Tongue (tissue), 3 donors: ENCODE measurements at places on chromosomes 16 and 17.

GRCh38 chr16:27315333-27316037, 1.7 kb downstream of the IL4R start:
- DNase-seq = no peak

GRCh38 chr17:48148854-48149786, 41.6 kb downstream of the SNX11 start:
- peak; percentile 37 for DNase-seq

- no peak for DNase-seq
Measured at GRCh38 chr16:14289692-14290340, 218.7 kb downstream of the MRTFB start.

DNA sequence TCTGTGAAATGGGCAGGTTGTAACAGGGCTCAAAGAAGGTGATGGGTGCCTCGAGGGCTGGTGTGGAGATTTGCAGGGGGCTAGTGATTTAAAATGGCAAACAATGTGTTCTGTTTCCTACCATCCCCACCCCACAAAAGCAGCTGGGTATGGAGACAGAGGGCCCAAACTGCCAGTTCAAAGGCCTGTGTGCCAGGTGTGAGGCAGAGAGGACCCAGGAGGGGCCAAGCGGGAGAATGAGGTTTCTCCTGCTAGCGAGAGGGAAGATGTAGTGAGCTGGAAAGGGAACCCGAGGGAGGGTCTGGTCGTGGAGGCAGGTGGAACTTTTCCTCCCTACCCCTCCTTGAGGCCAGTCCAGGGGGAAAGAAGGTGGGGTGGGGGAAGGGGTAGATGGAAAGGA, 39.4 kb downstream of the LAT start:
- no peak for DNase-seq

DNA sequence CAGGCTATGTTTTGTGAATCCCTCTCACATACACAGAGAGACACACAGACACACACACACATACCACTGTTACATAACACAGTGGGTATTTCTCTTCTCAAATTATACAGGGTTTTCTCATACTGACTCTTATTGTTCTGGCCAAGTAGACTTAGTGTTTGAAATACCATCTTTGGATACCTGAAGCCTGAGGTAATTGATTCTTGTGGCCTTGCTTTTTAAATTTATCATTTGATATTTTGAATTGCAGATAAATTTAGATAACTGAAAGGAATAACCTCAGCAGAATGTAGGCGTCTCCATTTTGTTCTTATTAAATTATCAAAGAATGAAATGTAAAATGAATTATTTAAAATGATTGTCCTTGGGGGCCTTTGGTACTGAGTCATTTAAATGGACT, 223.8 kb downstream of the LGALS9B start:
- DNase-seq = no peak

- DNase-seq = no peak
Measured at GRCh38 chr16:68660359-68660795, 15.3 kb downstream of the CDH3 start.

DNA sequence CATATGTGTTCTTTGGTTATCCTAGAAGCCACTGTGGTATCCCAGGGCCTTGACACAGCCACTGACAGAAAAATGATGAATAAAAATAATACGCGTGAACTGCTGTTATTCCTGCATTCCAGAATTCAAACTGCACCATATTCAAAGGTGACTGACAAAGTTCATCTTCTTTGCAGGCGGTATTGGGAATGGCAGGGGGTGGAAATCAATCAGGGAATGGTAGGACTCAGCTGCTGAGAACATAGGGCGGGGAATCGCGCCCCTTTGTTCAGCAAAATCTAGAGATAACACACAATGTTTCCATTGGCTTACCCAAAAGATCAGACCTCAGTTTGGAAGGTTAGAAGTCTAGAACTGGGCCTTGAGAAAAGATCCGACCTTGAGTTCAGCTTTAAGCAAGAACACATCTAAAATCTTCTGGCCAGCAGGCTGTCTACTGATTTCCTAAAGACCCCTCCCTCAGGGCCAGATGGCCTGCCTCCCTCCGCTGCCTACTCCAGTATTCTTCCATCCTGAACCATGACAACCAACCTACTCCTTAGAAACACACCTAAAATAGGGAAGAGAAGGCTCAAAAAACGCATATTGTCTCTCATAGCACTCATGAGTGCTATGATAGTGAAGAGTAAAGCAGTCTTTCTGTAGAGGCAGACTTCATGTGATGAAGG, 34.1 kb downstream of the CDK5R1 start:
- DNase-seq = no peak

- no peak for DNase-seq
Measured at GRCh38 chr16:61587526-61587925, 448.7 kb downstream of the CDH8 start.

DNA sequence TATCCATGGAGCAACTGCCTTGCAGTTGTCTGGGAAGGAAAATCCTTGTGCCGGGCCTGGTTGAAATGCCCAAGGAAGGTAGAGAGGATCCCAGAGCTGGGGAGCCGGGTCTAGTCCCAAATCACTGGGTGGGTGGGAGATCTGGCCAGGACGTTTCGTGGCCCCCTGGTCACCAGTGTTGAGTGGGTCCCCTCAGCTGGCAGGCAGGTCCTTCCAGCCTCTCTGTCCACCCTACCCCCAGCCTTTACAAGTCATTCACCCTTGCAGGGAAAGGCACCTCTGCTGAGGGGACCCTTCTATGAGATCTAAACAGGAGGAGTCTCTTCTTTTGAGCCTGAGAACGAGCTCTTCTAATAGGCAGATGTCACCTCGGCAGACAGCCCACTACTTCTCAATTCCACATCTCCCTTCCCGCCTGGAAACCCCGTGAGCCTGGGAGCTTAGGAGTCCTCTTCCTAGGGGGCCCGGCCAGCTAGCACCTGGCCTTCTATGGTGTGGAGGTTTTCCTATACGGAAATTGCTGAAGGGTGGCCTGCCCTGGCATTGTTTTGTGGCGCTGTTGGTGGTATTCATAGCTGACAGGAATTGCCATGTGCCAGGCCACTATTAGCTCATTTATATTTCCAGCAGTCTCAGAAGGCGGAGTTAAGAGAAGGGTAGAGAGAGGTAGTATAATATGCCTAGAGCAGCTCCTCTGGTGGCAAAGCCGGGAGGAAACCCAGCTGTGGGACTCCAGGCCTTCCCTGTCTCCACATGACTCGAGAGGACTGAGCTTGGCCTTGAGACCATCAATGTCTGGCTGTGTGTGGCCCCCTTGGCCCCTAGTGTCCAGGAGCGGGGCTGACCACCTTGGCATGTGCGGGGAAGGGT, 13.3 kb downstream of the MPRIP start:
- DNase-seq = peak; percentile 59

DNA sequence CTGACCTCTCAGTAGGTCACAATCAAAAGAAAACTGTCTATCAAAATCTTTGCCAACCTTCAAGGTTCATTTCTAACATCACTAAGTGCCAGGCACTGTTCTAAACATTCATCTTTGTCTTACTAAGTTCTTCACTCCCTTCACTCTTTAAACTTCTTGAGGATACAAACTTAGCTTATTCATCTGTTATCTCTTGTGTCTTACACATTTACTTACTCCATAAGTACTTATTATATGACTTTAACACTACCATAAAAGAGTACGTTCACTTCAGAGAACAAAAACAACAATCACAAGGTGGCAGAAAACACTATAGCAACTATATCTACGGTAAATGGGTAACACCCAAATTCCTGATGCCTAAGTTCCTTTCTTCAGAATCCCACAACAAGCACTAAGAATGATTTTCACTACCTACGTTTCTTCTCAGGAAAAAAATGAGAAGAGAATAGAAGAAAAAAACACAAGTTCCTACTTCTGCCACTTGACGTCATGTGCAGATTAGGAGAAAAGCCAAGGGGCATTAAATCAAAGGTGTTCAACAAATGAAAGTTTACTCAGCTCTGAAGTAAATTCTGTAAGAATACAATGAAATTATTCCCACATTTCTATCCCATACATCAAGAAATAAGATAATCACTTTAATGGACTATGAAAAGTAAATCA, 29.2 kb downstream of the KANSL1 start:
- DNase-seq = no peak

DNA sequence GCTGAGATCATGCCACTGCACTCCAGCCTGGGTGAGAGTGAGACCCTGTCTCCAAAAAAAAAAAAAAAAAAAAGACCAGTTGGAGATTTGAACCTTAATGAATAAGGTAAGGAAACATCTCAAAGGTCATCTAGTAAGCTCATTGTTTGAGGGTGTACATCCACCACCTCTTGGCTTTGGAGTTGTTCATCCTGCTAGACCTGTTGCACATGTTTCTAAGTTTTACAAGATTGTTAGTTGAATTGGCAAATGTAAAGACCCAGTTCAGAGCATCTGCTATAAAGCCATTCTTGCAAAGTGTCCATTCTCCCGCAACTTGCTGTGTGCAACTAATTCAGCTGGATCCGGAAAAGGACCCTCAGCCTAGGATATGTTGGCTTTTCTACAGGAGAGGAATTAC, 1.5 kb downstream of the PSMD7 start:
- no peak for DNase-seq

- DNase-seq = no peak
Measured at GRCh38 chr17:27539794-27540317, 83.6 kb downstream of the KSR1 start.

DNA sequence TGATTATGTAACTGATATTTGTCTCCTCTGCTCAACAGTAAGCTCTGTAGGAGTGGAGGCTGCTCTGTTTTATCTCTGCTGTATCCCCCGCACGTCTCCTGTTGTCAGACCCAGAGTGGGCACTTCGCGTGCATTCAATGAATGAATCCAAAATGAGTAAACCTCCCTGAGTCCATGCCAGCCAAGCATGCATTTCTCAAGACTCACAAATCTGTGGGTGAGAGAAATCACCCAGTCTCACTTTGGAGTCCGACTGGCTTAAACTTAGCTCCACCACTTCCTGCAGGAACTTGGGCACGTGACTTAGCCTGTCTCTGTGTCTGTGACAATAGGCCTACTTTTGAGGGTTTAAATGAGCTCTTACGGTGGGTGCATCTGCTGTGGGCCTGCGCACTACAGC, 3.7 kb downstream of the PNPO start:
- DNase-seq = no peak

DNA sequence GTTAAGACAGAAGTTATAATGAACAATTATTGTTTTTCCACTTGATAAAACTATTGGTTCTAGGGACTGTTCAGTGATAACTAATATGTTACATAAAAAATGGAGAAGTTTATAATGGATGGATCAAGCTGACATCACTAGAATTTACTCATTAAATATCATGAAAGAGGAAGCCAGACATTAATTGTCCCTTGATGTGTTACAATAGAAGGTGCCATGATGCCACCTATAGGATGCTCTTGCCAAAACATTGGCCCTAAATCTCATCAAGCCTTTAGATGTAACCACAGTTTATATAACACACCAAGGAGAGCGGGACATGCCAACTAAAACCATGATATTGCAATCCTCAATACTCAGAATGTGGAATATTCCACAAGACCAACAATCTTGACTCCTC, 147.9 kb upstream of the MON1B start:
- DNase-seq = peak; percentile 21

DNA sequence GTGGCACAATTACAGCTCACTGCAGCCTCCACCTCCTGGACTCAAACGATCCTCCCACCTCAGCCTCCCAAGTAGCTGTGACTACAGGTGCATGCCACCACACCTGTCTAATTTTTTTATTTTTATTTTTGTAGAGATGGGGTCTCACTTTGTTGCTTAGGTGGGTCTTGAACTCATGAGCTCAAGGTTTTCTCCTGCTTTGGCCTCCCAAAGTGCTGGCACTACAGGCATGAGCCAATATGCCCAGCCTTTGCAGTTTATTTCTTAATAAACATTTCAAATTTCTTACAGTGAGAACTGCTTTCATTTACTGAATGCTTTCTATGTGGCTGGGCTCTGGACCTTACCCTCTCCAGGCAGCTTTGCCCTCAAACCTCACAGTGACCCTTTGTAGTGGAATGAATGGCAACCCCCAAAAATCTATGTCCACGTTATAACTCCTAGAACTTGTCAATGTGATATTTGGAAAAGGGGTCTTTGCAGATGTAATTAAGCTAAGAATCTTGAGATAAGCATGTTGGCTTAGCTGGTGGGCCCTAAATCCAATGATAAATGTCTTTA, 1.6 kb upstream of the TNP2 start:
- no peak for DNase-seq

DNA sequence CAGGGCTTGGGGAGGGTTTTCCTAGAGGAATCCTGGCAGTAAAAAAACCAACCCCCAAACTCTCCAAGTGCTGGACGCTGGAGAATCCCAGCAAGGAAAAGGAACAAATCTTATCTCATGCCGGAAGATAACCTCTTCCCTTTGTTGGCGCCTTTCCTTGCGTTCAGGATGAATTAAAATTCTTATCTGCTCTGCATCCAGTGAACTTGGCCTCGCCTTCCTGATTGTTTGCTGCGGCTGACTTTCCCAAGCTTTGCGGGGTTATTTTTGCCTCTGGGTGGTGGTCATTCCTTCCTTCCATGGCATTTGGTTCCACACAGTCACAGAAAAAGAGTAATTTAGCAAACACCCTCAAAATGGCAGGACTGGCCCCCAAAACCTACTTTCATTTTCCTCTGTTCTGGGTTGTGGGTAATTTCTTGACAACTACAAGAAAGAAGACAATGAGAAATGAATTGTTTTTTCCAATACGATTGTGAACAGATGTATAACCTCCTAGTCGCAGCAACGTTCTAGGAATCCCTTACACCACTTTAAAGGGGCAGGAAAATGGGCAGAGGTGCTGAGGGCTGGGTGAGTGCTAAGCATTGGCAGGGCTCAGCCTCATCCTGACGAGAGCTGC, 77.8 kb downstream of the MRC2 start:
- no peak for DNase-seq

GRCh38 chr17:72576289-72576759, 455.5 kb downstream of the SOX9 start:
- peak; percentile 45 for DNase-seq

DNA sequence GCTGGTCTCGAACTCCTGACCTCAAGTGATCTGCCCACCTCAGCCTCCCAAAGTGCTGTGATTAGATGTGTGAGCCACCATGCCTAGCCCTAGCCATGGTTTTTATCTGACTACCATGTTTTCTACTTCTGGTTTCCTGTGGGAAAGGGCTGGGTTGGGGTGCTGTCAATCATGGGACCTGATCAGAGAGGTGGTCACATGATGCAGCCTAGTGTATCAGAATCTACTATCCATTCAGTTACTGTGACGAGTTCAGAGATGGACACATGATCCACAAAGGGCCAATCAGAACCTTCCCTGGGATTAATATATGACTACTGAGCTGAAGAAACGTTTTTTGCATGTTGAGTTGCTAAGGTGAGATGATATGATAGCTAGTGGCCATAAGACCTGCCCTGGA, 59.1 kb downstream of the ABCC6 start:
- DNase-seq = no peak

- DNase-seq = no peak
Measured at GRCh38 chr16:28497861-28498599, 3.6 kb downstream of the APOBR start.
